Right cardiac atrium (tissue), 5 donors: ENCODE measurements at places on chromosomes 2 and 18.

- DNase-seq = no peak
Measured at GRCh38 chr2:45852450-45853150, 201.1 kb downstream of the PRKCE start.

DNA sequence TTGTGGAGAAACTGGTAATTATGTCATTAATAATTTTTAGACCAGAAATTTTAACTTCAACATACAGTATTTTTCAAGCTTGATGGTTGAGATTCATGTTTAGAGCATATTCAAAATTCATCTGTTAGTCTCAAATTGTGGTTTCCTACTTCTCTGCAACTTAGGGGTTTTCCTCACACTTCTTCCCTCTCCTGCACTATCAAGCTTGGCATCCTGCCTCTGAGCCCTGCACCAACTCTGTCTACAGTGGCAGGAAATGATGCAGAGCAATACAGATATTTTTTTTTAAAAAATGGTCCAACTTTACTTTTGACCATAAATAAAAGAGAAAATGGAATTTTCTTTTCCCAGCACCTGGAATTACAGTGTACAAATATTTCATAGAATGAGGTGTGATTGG, 247.3 kb downstream of the NUP35 start:
- DNase-seq = no peak

DNA sequence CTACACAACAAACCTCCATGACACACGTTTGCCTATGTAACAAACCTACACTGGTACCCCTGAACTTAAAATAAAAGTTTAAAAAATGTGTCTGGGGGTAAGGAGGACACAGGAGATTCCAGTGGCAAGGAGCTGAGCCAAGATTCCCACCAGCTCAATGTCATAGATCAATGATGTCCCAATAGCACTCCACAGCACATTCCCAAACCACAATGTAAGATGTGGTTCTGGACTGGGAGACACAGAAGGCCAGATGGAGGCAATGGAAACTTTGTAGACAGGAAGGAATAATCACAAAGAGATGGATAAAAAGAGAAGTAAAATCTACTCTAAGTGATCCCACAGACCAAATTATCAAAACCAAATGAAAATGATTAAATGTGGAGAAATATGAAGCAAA, 312.4 kb upstream of the SOX11 start:
- no peak for DNase-seq

DNA sequence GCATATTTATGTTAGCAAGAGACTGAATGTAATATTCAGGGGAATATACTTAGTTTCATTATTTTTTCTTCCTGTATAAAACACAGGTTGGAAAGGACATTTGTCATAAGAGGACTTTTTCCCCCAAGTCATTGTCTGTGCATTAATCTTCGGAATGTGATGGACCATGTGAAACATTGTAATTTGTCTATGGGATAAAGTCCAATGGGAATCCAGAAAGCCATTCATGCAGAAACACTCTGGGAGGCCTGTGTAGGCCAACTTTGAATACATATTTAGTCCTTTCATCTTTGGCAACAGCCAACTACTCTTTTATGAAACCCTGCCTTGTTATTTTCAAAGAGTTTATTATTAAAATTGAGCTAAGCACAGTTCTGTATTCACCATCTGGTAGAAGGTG, 386.4 kb downstream of the PIK3C3 start:
- DNase-seq = no peak

GRCh38 chr2:19038071-19039015, 320.1 kb downstream of the OSR1 start:
- no peak for DNase-seq
